ENCODE measurements at places on chromosomes 5 and 9. TPM values are rescaled to one million over a fixed set of nuclear protein-coding genes. Genes with fewer than 3 reads are reported as not detected.

DNA sequence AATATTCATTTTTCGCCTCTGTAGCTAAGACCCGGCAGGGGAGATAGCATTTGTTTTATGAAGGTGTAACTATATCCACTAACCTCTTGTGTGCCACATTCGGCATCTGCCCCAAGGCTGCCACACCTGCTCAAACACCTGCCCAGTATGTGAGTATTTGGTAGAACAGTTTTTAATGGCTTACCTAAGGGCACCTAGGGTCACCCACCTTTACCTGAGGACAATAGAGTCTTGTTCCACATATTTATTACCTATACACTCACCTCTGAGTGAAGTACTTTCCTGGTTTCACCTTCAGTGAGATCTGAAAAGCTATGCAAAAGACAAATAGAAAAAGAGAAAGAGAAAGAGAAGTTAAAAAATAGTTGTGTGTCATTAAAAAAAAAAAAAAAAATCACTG is 68.0 kb upstream of the PIP5K1B start:
- no peak for DNase-seq

- DNase-seq, result no peak
Measured at GRCh38 chr5:181120306-181120705, 10.7 kb downstream of the OR2V1 start.

DNA sequence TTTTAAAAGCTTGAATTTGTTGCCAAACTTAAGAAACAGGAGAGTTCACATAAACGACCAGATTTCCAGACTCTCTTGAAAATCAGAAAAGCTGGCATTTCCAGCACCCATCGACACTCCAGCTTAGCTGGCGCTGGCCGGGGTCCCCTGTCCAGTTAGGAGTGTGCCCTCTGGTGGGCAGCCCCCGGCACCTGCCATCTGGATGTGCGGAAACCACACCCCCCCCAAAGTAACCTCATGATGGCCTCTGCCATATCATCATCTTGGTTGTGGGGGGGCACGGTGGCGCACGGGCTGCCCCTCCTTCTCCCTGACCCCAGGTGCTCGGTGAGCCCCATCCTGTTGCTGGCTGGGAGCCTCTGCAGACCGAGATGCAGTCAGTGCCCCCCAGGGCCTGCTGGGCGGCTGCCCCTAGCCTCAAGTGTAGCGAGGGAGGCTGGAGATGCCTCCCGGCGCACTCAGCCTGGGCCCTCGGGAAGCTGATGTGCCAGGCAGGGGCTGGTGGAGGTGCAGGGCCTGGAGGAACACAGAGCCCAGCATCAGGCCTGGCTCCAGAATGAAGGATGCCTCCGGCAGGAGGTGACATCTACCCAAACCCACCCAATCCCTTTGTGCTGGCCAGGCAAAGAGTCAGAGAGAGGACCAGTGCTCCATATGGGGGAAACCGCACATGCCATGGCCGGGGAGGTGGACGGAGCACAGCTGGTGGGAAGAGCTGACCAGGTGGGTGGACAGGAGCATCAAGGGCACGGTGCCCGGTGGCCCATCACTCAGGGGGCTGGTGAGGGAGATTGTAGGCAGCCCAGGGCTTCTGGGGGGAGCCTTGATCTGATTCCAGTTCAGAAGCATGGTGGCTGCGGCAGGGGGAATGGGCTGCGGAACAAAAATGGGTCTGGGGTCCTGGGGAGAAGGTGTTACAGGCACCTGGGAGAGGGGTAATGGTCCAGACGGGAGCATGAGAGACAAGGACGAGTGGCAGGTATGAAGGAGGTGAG is 70.6 kb downstream of the ADAMTS2 start:
- DNase-seq, result no peak

- DNase-seq, result no peak
Measured at GRCh38 chr5:168850683-168851082, 271.5 kb upstream of the PANK3 start.

The SURF1 gene
- 61.1 TPM for total RNA-seq

- DNase-seq, result no peak
Measured at GRCh38 chr5:157616785-157617184, 35.5 kb downstream of the SOX30 start.

GRCh38 chr9:97695995-97696802 is 941 bp downstream of the XPA start:
- no peak for DNase-seq

- DNase-seq, result no peak
Measured at GRCh38 chr5:68332556-68332955, 117.0 kb downstream of the PIK3R1 start.
